Central memory CD8-positive, alpha-beta T cell (primary cell): ENCODE measurements at places on chromosomes 5 and 9.

- H3K27ac ChIP-seq, result no peak overlapping the region
- DNase-seq, result no peak
- no peaks in the 10 kb centered on the region for H3K27me3 ChIP-seq
- peak overlapping the region; percentile 83 for H3K4me3 ChIP-seq
- H3K4me1 ChIP-seq, result peaks cover 16% of the 10 kb centered on the region
These were observed 1.1 kb downstream of the UBTD2 start for GRCh38 chr5:172282272-172283019.

DNA sequence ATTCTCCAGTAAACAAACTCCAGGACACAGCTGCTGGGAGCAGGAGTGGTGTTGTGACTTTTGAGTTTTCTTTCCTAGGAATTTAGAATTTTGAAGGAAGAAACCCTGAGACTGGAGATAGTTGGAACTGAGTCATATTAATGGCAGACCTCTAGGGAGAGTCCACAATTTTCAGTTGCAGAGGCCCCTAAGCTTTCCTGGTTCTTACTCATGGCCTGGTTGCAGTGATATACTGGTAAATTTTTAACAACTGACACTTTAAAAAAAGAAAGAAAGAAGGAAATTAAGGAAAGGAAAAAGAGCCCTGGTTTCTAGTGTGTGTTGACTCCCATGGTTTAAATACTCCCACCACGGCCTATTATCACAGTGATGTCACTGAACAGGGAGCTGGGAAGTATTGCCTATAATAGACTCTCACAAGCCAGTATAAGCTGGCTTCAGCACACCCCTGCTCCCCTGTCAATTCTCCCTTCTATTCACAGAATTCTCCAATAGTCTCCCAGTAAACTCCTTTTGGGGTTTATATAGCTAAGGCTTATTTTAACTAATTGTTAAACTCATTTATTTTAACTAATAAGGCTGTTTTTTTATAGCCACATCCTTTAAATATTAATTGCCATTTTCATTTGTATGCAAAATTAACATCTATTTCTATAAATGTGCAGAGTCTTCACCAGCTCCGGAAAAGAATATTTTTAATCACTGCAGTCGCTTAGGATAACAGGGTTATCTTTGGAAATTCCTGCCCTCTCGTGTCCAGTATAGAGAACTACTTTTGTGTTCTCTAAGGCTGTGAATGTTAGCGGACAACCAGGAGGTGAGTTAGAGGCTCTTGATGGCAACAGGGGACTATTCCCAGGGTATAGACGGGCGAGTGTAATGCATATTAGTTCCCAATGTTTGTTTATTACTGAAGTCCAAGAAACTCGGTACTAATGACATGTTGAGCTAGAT lies 59.7 kb downstream of the GGTA1 start:
- H3K4me3 ChIP-seq, result no peak overlapping the region
- H3K27me3 ChIP-seq, result peaks cover 22% of the 10 kb centered on the region
- no peaks in the 10 kb centered on the region for H3K4me1 ChIP-seq
- H3K27ac ChIP-seq, result no peak overlapping the region
- peaks cover 1% of the 10 kb centered on the region for H3K36me3 ChIP-seq

GRCh38 chr5:156446526-156446925 lies 119.6 kb downstream of the SGCD start:
- H3K27me3 ChIP-seq, result peaks cover 37% of the 10 kb centered on the region
- no peaks in the 10 kb centered on the region for H3K4me1 ChIP-seq
- no peak overlapping the region for H3K27ac ChIP-seq
- no peaks in the 10 kb centered on the region for H3K36me3 ChIP-seq
- H3K4me3 ChIP-seq, result no peak overlapping the region
- no peak for DNase-seq

DNA sequence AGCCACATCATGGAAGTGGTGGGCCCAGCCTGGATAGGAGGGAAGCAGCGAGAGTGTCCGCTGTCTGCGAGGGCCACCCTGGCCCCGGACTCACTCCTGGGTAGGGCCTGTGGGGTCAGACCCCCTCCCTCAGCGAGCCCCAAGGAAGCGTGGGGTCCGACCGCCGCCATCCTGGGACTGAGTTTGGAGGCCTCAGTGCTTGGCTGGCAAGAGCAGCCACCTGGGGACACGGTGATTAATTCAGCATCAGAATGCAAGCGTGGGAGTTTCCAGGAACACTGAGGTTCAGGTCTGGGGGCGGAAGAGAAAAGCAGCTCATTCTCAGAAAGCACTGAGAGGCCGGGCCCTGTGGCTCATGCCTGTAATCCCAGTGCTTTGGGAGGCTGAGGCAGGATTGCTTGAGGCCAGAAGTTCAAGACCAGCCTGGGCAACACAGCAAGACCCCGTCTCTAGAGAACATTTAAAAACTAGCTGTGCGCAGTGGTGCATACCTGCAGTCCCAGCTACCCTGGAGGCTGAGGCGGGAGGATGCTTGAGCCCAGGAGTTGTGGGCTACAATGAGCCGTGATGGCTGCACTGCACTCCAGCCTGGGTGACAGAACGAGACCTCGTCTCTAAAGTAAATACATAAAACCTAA lies 18.3 kb upstream of the CAMSAP1 start:
- no peak for DNase-seq
- H3K4me3 ChIP-seq, result no peak overlapping the region
- no peaks in the 10 kb centered on the region for H3K27me3 ChIP-seq
- H3K36me3 ChIP-seq, result peaks cover 3% of the 10 kb centered on the region
- H3K4me1 ChIP-seq, result no peaks in the 10 kb centered on the region

- peaks cover 1% of the 10 kb centered on the region for H3K36me3 ChIP-seq
- H3K4me3 ChIP-seq, result no peak overlapping the region
- H3K27ac ChIP-seq, result no peak overlapping the region
- DNase-seq, result no peak
These were observed 52.5 kb downstream of the OXCT1 start for GRCh38 chr5:41817625-41818301.

DNA sequence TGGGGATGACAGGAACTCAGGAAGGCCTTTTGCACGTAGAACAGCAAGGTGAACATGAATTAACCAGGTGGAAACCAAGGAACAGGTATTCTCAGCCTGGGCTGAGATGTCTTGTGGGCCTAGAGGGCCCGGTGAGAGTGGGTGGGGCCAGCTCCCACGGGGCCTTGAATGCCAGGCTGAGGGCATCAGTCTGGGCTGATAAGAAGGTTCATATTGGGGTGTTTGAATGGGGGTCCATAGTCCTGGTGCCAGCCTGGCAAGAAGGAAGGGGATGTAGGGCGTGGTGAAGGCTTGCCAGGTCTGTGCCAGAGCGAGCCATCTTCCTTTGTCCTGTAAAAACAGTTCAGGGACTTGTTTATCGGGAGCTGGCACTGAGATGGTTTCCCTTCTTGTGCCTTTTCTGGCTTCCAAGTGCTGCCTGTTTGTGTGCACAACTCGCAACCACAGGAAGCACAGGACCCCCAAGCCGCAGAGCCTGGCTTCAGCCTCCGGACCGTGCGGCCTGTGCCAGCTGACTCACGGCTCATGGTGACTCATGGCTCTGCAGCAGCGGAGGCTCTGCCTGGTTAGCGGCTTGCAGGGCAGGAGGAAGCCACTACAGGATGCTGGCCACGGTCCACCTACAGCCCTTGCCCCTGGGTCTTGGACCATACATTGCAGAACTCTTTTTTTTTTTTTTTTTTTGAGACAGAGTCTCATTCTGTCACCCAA lies 2.4 kb downstream of the CARD19 start:
- H3K27ac ChIP-seq, result peak overlapping the region; percentile 87
- H3K36me3 ChIP-seq, result peaks cover 18% of the 10 kb centered on the region
- no peak for DNase-seq
- peak overlapping the region; percentile 88 for H3K4me3 ChIP-seq
- peaks cover 58% of the 10 kb centered on the region for H3K4me1 ChIP-seq

- no peak for DNase-seq
- no peaks in the 10 kb centered on the region for H3K4me1 ChIP-seq
- peaks cover 3% of the 10 kb centered on the region for H3K36me3 ChIP-seq
- peaks cover 31% of the 10 kb centered on the region for H3K27me3 ChIP-seq
- H3K27ac ChIP-seq, result no peak overlapping the region
These were observed 342.2 kb downstream of the ARHGEF28 start for GRCh38 chr5:73968246-73968645.

GRCh38 chr9:35606138-35606504 lies 1.1 kb downstream of the TESK1 start:
- H3K27me3 ChIP-seq, result no peaks in the 10 kb centered on the region
- DNase-seq, result no peak
- peak overlapping the region; percentile 79 for H3K4me3 ChIP-seq
- H3K27ac ChIP-seq, result peak overlapping the region; percentile 53

- H3K27me3 ChIP-seq, result peaks cover 85% of the 10 kb centered on the region
- DNase-seq, result no peak
- H3K36me3 ChIP-seq, result peaks cover 2% of the 10 kb centered on the region
- no peak overlapping the region for H3K4me3 ChIP-seq
- peaks cover 13% of the 10 kb centered on the region for H3K4me1 ChIP-seq
- no peak overlapping the region for H3K27ac ChIP-seq
These were observed 292.5 kb downstream of the PARP8 start for GRCh38 chr5:50958852-50959457.

DNA sequence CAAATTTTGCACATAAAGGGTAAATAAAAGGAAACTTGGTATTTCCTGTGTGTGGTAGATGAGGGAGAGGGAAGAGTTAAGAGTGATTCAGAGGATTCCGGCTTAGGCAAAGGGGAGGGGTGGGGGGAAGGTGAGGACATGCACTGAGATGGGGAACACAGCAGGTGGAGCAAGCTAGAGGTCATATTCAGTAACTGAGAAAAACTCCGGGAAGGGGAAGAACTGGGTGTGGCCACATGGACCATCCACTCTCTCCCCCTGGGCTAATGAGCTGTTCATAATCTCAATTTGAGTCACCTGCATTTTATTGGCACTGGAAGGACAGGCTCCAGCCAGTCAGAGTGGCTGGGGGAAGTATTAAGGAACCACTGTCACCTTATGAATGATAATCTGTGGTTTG lies 45.1 kb upstream of the UGCG start:
- H3K36me3 ChIP-seq, result peaks cover 2% of the 10 kb centered on the region
- no peaks in the 10 kb centered on the region for H3K4me1 ChIP-seq
- DNase-seq, result no peak
- H3K27me3 ChIP-seq, result no peaks in the 10 kb centered on the region

- DNase-seq, result peak; percentile 78
- H3K4me3 ChIP-seq, result peak overlapping the region; percentile 76
- peaks cover 10% of the 10 kb centered on the region for H3K4me1 ChIP-seq
- H3K27me3 ChIP-seq, result no peaks in the 10 kb centered on the region
These were observed 2.7 kb upstream of the NSMF start for GRCh38 chr9:137461663-137462395.

GRCh38 chr9:129351058-129351641 lies 173.1 kb upstream of the IER5L start:
- no peaks in the 10 kb centered on the region for H3K36me3 ChIP-seq
- H3K4me3 ChIP-seq, result no peak overlapping the region
- H3K27ac ChIP-seq, result no peak overlapping the region
- H3K27me3 ChIP-seq, result peaks cover 20% of the 10 kb centered on the region

GRCh38 chr5:142757564-142757963 lies 12.6 kb upstream of the ARHGAP26 start:
- no peaks in the 10 kb centered on the region for H3K36me3 ChIP-seq
- peak overlapping the region; percentile 2 for H3K4me3 ChIP-seq
- H3K27ac ChIP-seq, result peak overlapping the region; percentile 67

- DNase-seq, result no peak
- H3K4me3 ChIP-seq, result no peak overlapping the region
- H3K27ac ChIP-seq, result peak overlapping the region; percentile 59
- H3K36me3 ChIP-seq, result no peaks in the 10 kb centered on the region
- H3K27me3 ChIP-seq, result no peaks in the 10 kb centered on the region
These were observed 241.5 kb downstream of the PDZD2 start for GRCh38 chr5:31880449-31880848.

GRCh38 chr5:159021901-159022556 lies 77.7 kb downstream of the EBF1 start:
- no peak overlapping the region for H3K4me3 ChIP-seq
- H3K36me3 ChIP-seq, result peaks cover 4% of the 10 kb centered on the region
- H3K27me3 ChIP-seq, result peaks cover 46% of the 10 kb centered on the region
- H3K4me1 ChIP-seq, result peaks cover 5% of the 10 kb centered on the region
- H3K27ac ChIP-seq, result no peak overlapping the region

- DNase-seq, result no peak
- no peaks in the 10 kb centered on the region for H3K36me3 ChIP-seq
- no peak overlapping the region for H3K4me3 ChIP-seq
- H3K4me1 ChIP-seq, result no peaks in the 10 kb centered on the region
- H3K27ac ChIP-seq, result no peak overlapping the region
- H3K27me3 ChIP-seq, result peaks cover 59% of the 10 kb centered on the region
These were observed 212.1 kb upstream of the ADRA1B start for GRCh38 chr5:159704160-159704559.

DNA sequence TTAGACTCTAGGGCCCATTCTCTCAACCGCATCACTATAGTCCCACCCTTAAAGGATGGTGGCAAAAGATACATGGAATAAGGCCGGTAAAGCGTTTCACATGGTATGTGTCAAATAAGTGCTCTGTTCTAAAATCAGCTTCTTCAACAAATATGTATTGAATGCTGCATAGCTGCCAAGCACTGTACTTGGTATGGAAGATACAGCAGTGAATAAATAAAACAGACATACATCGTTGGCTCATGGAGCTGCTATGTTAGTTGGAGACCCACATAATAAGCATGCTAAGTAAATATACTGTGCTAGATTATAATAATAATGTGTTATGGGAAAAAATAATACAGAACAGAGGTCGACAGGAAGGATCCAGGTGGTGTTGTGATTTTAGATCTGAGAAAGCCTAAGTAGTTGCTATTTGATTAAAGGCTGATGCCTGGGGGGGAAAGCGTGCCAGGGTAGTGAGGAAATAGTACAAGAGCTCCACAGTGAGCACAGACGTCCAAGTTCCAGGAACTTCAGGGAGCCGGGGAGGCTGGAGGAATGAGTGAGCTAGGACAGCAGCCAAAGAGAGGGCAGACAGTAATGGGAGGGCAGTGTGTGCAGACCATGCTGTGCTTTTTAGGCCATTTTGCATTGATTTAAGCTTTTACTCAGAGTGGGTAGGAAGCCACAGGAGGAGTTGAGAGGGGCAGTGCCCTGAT lies 93.7 kb downstream of the JAKMIP2 start:
- no peak overlapping the region for H3K4me3 ChIP-seq
- H3K4me1 ChIP-seq, result no peaks in the 10 kb centered on the region
- no peaks in the 10 kb centered on the region for H3K27me3 ChIP-seq
- no peaks in the 10 kb centered on the region for H3K36me3 ChIP-seq

GRCh38 chr5:31767335-31768031 lies 128.6 kb downstream of the PDZD2 start:
- H3K27me3 ChIP-seq, result no peaks in the 10 kb centered on the region
- H3K27ac ChIP-seq, result no peak overlapping the region
- no peak for DNase-seq
- no peaks in the 10 kb centered on the region for H3K4me1 ChIP-seq
- no peak overlapping the region for H3K4me3 ChIP-seq

- H3K4me3 ChIP-seq, result no peak overlapping the region
- no peaks in the 10 kb centered on the region for H3K4me1 ChIP-seq
- H3K27me3 ChIP-seq, result peaks cover 23% of the 10 kb centered on the region
- H3K27ac ChIP-seq, result no peak overlapping the region
- H3K36me3 ChIP-seq, result no peaks in the 10 kb centered on the region
- DNase-seq, result no peak
These were observed 51.0 kb downstream of the PTPDC1 start for GRCh38 chr9:94135222-94135621.

GRCh38 chr5:40555886-40556285 lies 123.8 kb upstream of the PTGER4 start:
- no peak overlapping the region for H3K4me3 ChIP-seq
- no peaks in the 10 kb centered on the region for H3K27me3 ChIP-seq
- no peaks in the 10 kb centered on the region for H3K36me3 ChIP-seq
- DNase-seq, result no peak
- peaks cover 6% of the 10 kb centered on the region for H3K4me1 ChIP-seq

- no peak overlapping the region for H3K27ac ChIP-seq
- H3K4me3 ChIP-seq, result no peak overlapping the region
- H3K4me1 ChIP-seq, result peaks cover 39% of the 10 kb centered on the region
- peaks cover 20% of the 10 kb centered on the region for H3K36me3 ChIP-seq
These were observed 15.1 kb downstream of the AK3 start for GRCh38 chr9:4725706-4726442.

- H3K27ac ChIP-seq, result no peak overlapping the region
- DNase-seq, result no peak
- H3K4me1 ChIP-seq, result no peaks in the 10 kb centered on the region
- no peaks in the 10 kb centered on the region for H3K36me3 ChIP-seq
- peaks cover 11% of the 10 kb centered on the region for H3K27me3 ChIP-seq
These were observed 172.3 kb downstream of the SLIT3 start for GRCh38 chr5:169128679-169129078.
